GOT3 (cell line): ENCODE measurements at places on chromosomes 7 and 10.

DNA sequence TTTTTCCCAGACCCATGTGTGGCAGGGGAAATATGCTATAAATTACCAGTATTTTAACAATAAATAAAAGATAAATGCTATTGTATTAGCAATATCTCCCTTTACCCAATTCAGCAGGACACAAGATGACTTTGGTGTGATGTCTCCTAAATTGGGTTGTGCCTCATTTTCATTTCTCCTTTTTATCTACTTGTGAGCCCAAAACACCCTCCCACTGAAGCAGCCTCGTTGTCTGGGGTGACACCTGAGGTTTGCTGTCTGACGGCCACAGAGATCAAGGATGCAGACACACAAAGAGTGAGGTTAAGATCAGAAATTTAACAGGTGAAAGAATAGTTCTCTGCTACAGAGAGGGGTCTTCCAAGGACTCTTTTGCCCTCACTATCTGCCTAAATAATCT is 27.1 kb upstream of the CC2D2B start:
- DNase-seq: no peak

DNA sequence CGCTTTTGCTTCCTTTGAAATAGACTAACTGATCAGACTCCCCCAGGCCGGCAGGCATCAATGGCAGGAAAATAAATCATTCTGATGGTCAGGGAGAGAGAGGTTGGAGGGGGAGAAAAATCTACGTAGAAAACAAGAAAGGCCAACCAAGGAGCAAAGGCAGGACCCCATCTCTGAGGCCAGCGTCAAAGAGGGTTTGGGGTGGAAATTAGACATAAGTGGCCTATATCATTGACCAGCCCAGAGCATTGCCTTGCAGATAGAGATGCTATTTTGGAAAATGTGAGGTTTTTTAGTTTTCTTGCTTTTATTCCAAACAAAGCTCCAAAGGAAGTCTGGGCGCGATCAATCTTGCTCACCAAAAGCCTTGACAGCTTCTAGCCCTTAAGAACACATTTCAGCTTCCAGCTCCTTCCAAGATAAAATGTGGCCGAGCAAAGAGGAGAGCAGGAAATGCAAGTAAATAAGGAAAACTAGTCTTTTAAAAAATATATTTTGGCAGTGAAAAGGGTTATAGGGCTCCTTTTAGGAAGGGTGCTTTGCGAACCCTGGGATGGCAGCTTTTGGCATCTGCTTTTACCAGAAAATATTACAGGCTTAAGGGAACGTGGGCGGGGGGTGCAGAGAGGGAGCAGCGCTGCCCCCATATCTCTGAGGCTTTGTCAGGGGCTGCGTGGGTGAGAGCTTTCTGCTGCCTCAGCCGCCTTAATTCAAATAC is 2.0 kb upstream of the HOXA2 start:
- no peak for DNase-seq

- no peak for DNase-seq
These were observed at the start of gene CNTNAP2 for GRCh38 chr7:146116521-146117222. CNTNAP2 (plus strand) TSS chr7:146116801; CDS start chr7:146116877, 76 bp downstream.

- DNase-seq: no peak
These were observed 260.7 kb downstream of the BMPER start for GRCh38 chr7:34165927-34166550.

GRCh38 chr7:102196028-102196427 is 90.6 kb upstream of the SH2B2 start:
- DNase-seq: no peak

- DNase-seq: no peak
These were observed 34.9 kb upstream of the CALD1 start for GRCh38 chr7:134744569-134744968.

DNA sequence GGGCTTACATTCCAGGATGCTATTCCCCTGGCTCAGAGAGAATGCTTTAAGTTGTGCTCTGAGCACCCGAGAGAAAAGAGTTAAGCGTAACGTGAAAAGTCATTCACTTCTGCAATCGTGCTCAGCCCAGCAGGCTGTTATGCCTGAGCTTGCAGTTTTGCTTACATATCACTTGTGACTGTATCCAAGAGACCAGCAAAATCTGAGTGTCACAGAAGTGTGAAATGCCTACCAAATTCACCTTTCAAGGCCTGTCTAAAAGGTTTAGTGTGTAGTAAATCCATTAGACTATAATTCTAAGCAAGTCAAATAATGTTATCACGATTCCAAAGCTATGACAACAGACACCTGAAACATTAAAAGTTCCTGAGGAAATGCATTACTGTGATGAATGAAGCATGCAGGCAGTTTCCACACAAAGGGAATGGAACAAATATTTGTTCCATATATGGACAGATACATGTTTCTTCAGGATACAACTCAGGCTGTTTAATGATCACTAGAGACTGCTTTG is 20.1 kb downstream of the ITGB1 start:
- DNase-seq: no peak

DNA sequence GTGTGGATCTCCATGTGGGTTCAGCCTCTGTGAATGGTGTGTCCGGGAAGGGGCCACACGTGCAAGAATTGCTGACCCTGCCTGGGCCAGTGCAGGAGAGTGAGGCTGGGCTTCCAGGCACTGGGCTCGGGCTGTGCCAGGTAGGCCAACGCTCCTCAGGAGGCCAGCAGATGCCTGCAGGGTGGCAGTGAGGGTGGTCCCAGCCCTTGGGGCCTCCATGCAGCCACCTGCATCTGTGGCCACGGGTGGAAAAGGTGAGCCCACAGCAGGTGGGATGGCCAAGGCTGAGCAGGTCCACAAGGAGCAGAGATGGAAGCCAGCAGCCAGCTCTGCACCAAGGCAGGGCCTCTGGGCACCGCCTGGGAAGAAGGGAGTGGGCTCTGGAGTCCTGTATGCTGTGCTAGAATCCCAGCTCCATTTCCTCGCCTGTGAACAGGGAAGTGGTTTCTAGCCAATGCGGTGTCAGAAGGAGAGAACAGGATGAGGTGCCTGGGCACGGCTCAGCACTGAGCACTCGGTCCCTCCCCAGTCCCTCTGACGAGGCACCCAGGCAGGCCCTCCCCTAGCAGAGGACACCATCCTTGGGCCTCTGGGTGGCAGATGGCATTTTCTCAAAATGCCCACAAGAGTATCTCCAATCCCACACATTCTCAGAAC is 31.1 kb upstream of the RET start:
- DNase-seq: no peak

DNA sequence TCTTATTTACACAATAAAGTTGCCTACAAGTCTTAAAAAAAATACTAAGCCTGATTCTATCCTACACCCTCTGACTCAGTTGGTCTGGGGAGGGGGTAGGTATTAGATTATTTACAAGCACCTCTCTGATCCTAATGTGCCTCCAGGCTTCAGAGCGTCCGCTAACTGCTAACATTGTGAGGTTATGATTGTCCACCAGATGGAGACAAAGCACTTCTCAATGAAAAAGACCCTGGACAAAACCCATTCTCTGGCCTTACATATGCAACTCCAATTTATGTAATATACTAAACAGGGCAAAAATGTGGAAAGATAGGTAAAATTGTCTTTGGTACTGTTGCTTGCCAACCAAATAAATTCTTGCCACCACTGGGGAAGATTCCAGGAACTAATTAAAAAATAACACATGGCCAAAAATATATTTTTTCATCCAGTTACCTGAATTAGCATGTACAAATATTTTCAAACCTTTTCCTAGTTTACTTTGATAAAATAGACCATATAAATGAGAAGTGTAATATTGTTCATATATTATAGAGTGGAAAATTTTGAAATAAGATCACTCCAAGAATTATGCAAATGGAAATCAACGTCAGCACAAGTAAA is 92.4 kb downstream of the KIF20B start:
- DNase-seq: no peak

DNA sequence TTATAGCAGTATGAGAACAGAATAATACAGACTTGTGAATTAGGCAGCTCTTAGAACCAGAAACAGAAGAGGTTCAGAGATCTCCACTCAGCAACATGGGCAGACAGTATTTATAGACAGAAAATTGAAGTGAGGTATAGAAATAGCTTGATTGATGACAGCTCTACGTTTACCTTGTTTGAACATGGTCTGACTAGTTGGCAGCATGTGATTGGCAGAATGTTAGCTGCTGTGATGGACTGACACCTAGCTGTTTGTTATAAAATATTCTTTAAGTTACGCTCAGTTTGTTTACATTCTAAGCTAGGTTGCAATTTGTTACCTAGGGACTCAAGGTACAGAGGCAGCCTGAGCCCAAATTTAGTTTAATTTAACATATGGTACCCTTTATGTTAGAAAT is 73.7 kb upstream of the TMEM229A start:
- DNase-seq: no peak

- DNase-seq: no peak
These were observed 2.9 kb downstream of the NPC1L1 start for GRCh38 chr7:44538093-44538797.

GRCh38 chr7:134186027-134186426 is 58.9 kb downstream of the LRGUK start:
- no peak for DNase-seq

- no peak for DNase-seq
These were observed 3.5 kb upstream of the ARL4A start for GRCh38 chr7:12683678-12684585.

DNA sequence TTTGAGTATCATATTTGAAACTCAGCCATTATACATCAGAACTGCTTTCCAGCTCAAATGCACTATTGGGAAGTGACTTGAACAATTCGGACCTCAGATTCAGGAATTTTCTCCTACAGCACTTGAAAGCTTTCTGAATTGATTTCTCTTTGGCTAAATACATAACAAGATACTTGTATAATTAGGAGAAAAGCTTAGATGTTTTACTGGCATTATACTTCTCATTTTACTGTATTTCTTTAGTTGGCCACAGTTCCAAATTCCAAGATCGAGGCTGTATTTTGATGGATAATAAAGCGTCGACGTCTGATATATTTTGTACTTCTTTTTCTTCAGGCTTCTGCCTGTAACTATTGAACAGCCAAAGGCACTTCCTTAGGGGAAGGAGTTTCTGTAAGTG is 26.7 kb upstream of the LYZL2 start:
- DNase-seq: no peak

- DNase-seq: no peak
These were observed 41.7 kb upstream of the ZMIZ2 start for GRCh38 chr7:44706788-44707557.

DNA sequence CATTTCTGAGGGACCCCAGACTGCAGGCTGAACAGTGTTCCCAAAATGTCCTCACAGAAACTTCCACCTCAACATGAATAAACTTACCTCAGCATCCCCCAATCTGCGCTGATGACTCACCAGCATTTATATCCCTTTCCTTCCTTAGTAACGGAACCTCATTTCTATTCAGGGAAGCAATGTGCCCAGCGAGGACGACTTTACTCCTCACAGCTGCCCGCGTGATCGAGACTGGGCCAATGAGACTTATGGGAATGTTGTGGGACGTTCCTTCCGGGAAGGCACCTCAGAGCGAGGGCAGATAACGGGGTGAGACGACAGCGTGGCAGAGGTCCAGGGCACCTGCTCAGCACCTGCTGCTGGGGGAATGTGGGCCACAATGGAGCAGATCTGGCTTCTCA is 73.1 kb upstream of the CAMK2B start:
- no peak for DNase-seq

DNA sequence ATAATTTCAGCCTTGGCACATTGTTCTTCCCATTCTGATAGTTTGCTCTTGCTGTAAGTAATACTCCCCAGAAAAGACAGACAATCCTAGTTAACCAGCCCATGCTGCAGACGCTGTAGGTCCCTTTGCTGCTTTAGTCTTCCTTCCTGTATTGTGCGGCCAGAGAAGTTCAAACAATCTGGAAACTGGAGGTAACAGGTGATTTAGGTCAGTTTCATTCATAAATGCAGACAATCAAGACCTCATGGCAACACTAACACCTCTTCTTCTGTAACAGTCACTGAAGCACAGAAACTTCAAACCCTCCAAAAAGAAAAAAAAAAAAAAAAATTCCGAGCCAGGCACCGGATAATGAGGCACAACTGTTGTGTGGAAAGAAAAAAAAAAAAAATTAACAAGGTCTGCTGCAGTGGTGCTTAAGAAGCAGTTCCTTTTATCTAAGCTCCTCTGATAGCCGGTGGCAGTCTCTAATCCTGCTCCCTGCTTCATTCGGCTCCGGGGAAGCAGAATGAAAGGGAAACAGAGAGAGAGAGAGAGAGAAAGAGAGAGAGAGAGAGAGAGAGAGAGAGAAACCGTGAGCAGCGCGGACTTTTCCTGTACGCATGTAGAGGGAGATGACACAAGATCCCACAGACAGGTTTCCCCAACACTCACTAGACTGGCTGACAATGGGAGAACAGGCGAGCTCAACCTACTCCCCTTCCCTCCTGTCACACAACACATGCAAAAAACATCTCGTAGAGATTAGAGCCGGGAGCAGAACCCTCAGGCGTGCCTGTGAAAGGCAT is at the start of gene SEMA3A:
TSS of gene SEMA3A (minus strand) at position 306 of the 788 bp plus-strand sequence. CDS start at position 103, 203 bp downstream.
- no peak for DNase-seq

DNA sequence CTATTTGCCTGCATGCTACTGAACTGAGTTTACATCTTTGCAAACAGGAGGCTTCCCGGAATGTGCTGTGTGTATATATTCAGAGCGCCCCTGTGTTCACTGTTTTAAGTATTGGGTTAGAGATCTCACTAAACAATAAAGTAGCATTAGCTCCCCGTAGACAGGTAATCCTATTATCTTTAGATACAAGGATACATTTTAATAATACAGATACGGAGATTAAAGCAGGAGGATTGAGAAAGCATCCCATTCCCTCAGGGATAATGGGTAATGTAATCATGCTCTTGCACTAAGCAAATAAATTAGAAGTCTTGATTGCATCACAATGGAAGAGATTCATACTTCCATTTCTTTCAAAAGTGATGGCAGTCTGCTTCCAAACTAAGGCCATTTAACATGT is 809.0 kb downstream of the NRG3 start:
- DNase-seq: no peak

GRCh38 chr10:126187399-126187798 is 200.9 kb downstream of the ADAM12 start:
- DNase-seq: no peak

DNA sequence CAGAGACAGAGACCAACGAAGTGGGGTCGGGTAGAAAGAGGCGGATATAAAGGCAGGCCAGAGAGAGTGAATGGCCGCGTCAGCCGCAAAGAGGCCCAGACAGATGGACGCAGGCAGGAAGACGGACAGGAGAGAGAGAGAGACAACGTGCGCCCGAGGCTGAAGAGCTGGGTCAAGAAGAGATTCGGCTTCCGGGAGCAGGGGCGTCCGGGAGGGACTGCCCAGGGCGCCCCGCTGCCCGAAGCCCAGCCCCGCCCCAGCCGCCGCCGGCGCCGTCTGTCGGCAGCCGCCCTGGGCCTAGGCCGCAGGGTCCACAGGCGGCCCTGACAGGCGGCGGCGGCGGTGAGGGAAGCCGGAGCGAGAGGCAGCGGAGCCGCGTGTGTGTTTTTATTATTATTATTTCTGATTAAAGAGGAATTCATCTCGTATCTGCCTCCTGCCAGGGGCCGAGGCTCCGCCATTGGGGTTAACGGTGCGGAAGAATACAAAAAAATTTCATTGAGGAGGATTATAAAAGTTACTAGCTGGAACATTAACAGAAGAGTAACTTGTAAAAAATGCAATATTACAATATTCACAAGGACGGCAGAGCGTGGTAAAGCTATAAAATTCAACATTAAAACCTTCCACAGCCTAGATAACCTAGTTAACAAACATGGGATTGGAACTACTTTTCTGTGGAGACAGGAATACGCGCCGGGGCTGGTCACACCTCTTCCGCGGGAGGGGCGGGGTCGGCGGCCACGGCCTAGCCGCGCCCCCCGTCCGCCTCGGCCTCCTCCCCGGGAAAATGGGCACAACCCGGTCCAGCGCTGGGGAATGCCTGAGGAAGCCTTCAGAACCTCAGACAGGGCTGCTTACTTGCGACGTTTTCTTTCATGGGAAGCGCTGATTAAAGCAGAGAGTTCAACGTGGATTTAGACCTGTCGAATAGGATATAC is 29.7 kb upstream of the PAX2 start:
- DNase-seq: no peak
